ENCODE measurements at places on chromosomes 3 and 15.

DNA sequence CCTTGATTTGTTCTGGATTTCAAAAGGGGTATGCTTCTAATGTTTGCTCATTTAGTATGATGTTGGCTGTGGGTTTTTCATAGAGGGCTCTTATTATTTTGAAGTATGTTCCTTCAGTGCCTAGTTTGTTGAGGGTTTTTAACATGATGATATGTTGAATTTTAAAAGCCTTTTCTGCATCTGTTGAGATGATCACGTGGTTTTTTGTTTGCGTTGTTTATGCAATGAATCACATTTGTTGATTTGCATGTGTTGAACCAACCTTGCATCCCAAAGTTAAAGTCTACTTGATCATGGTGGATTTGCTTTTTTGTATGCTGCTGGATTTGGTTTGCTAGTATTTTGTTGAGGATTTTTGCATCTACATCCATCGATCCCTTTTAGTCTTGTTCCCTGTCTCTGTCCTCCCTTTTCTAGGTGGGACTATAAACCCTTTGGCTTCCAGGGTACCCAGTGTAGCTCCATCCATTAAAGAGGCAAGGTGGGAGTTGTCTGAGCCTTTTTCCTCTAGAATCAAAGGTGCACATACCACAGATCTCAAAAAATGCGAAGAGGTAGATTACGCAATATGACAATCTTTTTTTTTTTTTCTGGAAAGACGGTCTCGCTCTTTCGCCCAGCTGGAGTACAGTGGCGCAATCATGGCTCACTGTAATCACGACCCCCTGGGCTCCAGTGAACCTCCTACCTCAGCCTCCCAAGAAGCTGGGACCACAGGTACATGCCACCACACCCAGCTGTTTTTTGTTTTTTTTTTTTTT is 221.6 kb upstream of the UBE2E1 start:
- DNase-seq, result no peak

DNA sequence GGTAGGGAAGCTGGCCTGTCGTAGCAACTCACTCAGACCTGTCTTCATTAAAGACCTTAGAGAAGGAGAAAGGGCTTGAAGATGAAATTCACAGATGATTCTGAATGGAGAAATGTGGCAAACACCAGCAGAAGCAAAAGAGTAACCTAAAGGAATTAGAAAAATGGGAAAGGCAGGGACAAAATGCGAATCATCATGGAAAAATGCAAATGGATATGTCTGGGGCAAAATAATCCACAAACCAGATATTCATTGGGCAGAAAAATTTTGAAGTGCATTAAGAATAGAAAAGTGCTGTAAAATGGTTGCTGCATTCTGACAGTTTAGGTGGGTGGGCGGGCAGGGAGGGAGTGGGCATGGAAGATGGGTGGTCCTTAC is 156.9 kb upstream of the RASGRP1 start:
- no peak for DNase-seq

- peak; percentile 37 for DNase-seq
Measured at GRCh38 chr3:71006810-71007785, 576.4 kb downstream of the FOXP1 start.

DNA sequence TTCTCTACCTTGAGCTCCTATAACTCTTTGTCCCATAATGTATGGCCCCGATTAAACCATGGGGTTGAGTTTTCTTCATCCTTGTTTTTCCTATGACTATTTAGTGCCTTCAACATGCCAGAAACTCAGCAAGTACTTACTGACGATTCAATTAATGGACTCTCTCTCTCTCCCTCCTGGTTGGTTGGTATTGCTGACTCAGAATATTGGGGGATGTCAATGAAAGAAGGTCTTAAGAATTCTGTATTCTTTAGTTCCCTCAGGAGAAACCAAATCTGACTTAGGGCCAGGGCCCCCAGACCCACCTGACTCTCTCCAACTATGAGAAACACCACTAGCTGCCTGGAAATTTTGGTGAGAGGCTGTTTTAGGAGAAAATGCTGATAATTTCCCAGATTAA is 40.8 kb downstream of the TM4SF4 start:
- DNase-seq, result no peak

All from renal pelvis (tissue), 12 donors.